A172 (cell line): ENCODE measurements at places on chromosomes 12 and 14. TPM values are rescaled to one million over a fixed set of nuclear protein-coding genes. Genes with fewer than 3 reads are reported as not detected.

DNA sequence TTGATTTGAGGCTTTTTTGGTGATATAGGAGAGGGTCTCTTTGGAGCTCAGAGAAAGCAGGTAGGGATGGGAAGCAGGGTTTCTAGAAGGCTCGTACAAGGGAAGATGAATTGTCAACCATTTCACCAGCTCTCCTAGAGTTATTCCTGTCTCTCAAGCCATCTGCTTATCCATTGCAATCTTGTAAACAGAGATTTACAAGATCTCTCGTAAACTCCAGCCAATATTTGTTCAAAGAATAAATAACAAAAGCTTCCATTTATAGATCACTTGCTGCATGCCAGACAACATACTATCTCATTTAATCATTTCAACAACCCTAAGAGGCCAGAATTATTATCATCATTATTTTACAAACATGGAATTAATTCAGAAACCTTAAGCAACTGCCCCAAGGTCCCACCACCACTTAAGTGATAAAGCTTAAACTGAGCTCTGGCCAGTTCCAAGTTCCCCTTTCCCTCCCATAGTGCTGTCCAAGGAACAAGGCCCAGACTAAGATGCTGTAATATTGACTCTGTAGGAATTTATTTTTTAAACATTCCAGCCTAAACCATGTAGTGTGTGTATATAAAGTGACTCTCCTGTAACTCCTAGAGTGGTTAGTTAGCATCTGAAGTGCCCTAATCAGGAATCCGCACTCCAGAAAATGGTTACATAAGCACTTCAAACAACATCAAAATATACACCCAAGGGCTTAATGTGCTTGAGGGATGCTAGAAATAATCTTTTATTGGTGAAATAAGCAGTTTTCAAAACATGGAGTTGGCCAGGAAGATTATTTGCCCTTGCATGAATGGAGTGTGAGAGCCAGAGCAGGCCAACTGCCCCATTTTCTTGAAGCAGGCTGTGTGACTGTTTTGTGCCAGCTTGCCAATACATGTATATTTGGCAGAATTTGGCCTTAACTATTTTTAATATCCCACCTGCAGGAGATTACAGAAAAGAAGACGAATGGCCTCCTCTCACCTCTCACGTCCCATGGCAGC lies 2.8 kb upstream of the PLEKHH1 start:
- DNase-seq, result no peak

- no peak for DNase-seq
Observed at GRCh38 chr12:1993871-1994371, 10.3 kb downstream of the DCP1B start.

DNA sequence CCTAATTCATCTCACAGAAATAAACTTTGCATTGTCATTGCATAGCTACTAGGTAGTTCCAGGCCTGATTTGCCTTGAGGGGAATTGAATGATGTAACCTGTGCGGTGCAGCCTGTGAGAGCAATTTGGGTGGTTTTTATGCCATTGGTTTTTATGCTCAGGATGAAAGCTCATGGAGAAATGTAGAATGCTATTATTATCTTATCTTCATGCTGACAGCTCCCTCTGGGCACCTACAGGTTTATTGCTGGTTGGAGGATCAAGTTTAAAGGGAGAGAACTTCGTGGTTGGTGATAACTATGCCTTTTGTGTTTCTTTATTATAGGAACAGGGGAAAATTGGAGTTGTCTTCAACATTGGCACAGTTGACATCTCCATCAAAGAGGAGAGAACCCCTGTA lies 547.9 kb downstream of the DIO2 start:
- no peak for DNase-seq

DNA sequence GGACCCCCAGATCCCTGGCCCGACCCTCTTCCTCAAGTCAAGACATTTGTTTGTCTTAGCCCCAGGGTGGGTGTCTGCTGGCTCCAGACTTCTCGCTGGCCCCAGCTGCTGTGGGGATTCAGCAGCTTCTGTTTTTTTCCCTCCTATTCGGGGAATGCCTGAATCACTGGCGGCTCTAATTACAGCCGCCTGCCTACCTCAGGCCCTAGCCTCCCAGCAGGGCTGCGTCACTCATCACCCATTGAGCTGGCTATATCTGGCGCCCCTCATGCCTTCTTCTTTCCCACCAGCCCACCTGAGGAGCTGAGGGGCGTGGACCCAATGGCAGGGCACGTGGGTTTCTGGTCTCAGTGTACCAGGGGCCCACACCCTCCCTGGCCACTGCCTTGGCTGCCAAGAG lies 10.1 kb downstream of the KRT80 start:
- DNase-seq, result peak; percentile 83

- DNase-seq, result no peak
Observed at GRCh38 chr12:69401940-69402339, 42.4 kb downstream of the YEATS4 start.

DNA sequence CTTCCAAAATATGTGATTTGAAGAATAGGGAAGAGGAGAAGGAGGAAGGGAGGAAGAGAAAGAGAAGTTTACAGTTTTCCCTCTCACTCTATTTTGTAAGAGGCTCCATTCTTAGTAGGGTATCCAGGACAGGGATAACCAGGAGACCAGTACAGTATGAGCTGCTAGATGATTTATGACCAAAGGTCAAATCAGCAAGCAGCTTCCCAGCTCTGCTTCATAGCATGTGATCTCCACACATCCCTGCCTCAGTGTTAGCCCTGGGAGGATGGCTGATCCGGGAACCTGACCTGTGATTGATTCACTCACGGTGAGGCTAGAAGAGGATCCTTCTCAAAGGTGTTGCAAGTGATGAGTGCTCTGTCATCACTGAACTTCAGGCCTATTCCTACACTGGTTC lies 16.6 kb downstream of the RDH12 start:
- DNase-seq, result no peak

Gene ITGA7
- 7.8 and 10.7 TPM in 2 replicates for total RNA-seq

DNA sequence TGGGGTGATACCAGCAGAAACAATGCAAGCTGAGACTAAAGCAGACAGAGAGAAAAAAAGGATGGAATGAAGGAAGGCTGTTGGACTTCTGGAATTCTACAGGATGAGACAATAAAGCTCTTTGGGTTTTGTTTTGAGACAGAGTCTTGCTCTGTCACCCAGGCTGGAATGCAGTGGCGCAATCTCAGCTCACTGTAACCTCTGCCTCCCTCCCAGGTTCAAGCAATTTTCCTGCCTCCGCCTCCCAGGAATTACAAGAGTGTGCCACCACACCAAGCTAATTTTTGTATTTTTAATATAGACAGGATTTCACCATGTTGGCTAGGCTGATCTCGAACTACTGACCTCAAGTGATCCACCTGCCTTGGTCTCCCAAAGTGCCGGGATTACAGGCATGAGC lies 115.4 kb downstream of the EXOC5 start:
- no peak for DNase-seq

- DNase-seq, result no peak
Observed at GRCh38 chr12:117881517-117881916, 87.3 kb downstream of the KSR2 start.

- DNase-seq, result no peak
Observed at GRCh38 chr12:20089077-20089476, 279.3 kb upstream of the PDE3A start.

GRCh38 chr14:36293824-36294223 lies 26.6 kb downstream of the MBIP start:
- no peak for DNase-seq

Gene FOXN4
- total RNA-seq, result not detected in 2 replicates

DNA sequence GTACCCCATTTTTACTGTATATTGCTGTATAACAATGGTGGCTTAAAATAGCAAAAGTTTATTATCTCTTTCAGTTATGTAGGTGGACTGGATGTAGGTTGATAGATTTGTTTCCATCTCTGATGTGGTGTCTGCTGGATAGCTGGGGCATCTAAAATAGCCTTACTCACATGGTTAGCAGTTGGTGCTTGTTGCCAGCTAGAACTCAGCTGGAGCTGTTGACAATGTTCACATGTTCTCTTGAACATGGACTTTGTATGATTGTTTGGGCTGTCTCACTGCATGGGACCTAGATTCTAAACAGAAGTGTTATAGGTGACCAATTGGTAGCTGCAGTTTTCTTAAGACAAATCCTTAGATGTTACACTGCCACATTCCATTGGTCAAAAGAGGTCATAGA lies 126.9 kb downstream of the GPHN start:
- no peak for DNase-seq

DNA sequence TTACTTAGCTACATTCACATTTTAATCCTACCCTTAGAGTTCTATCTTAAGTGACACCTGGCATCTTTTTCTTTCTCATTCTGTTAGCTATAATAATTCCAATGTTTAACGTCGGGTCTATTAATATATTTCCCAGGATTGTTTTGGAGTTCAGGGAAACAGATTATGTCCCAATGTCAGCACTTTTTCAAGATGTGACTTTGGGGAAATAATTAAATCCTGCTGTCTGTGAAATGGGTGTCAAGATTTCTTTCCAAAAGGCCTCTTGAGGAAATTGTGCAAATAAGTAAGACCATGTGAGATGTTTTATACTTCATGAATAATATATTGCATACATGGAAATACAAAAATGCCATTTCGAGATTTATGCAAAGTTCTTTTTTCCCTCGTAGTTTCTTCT lies 887.6 kb upstream of the SEL1L start:
- no peak for DNase-seq

- DNase-seq, result peak; percentile 21
Observed at GRCh38 chr12:47360771-47361388, 281.1 kb upstream of the AMIGO2 start.

DNA sequence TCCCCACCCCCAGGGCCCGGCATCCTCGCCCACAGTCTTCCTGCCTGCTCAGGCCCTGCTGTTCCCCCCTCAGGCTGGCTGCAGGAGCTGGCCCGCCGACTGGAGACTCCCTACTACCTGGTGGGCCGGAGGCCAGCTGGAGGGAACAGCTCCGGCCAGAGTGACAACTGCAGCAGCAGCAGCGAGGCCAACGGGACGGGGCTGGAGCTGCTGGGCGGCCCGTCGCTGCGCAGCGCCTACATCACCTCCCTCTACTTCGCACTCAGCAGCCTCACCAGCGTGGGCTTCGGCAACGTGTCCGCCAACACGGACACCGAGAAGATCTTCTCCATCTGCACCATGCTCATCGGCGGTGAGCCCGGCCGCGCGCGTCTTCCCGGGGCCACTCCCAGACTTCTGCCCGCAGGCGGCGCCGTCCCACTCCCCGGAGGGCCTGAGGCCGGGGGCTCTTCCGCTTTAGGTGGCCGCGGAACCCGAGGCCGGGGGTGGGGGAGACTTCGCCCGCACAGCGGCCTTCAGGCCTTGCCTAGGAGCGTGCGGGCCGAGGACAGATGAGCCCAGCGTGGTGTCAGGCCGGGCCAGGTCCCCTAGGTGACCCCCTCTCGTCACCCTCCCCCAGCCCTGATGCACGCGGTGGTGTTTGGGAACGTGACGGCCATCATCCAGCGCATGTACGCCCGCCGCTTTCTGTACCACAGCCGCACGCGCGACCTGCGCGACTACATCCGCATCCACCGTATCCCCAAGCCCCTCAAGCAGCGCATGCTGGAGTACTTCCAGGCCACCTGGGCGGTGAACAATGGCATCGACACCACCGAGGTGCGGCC lies 10.2 kb downstream of the KCNH3 start:
- no peak for DNase-seq

DNA sequence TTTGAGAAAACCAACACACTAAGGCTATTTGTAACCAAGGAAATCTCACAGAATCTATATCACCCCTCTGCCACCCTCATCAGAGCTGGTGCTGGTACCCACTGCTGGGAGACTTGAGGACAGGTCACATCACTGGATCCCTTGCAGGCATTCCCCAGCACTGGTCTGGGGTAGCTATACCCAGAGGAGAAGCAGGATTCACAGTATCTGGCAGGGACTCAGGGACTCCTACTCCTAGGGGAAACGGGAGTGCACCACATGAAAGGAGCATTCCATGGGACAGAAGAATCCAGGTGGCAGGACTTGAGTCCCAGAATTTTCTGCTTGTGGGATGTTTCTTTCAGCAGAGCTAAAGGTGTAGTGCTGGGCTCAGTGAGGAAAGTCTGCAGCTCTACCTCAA lies 223.2 kb downstream of the ADGRD1 start:
- no peak for DNase-seq

DNA sequence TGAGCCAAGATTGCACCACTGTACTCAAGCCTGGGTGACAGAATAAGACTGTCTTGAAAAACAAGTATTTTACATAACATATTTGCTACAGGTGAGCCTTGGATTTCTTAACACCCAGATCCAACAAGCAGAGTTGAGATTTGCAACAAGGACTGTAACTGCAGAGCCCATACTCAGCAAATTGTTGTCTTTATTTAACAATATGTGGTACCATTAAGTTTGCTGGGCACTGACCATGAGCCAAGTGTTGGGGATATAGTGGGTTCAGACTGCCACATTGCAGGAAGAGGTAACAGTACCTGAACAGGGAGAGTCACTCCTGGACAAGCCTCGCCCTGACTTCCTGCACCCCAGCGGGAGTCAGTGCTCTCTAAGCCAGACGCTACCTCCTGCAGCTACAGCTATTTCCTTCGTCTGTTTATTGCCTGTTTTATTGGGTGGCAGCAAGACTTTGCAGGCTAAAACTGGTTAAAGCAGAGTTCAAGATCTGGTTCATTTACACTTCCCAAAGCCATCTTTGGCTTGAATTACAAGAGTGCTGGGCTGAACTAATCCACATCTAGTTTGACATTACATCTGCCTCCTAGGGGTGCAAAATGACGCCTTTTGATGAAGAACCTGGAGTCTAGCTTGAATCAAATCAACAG lies 12.5 kb downstream of the AHSA1 start:
- no peak for DNase-seq

- DNase-seq, result peak; percentile 55
Observed at GRCh38 chr14:73462048-73462715, 3.8 kb upstream of the NUMB start.

Gene IL23A
- total RNA-seq, result 1.8 TPM in 1 of 2 replicates, not detected in the other

- DNase-seq, result peak; percentile 13
Observed at GRCh38 chr14:21852061-21852664, 178.5 kb upstream of the OR4E1 start.

GRCh38 chr12:95881331-95881955 lies 22.7 kb downstream of the SNRPF start:
- no peak for DNase-seq

Gene DPPA3
- total RNA-seq, result not detected in 2 replicates

DNA sequence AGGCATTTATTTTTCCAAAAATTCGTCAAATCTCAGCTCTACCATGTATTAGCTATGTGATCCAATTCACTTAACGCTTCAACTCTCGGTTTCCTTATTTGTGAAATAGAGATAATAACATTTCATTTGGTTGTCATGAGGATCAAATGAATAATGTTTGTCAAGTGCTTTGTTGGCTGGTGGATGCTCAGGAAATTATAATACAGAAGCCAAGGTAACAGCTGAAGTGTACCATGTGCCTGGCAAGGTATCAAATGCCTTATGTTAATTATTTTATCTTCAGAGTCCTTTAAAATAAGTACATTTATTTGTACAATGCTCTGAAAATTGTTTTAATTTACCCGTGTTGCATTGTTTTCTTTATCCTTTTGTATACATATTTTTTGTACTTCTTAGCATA lies 6.1 kb upstream of the PRKCH start:
- DNase-seq, result no peak

GRCh38 chr12:127172861-127173260 lies 1094.1 kb upstream of the TMEM132C start:
- no peak for DNase-seq

GRCh38 chr14:99968191-99968920 lies 96.9 kb upstream of the EVL start:
- DNase-seq, result no peak

Gene CLEC6A
- total RNA-seq, result not detected in 2 replicates

Gene YEATS4
- 46.1 and 56.3 TPM in 2 replicates for total RNA-seq
